ENCODE measurements at places on chromosomes 13 and 19.

DNA sequence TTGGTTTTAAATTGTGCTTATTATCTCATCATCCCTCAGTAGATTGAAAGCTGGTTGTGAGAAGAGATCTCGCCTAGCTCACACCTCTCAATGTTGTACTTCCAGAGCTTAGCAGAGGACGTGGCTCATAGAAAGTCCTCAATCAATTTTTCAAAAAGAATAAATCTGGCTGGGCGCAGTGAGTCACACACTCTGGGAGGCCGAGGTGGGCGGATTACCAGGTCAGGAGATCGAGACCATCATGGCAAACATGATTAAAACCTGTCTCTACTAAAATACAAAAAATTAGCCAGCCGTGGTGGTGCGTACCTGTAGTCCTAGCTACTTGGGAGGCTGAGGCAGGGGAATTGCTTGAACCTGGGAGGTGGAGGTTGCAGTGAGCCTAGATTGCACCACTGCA, 4.7 kb upstream of the ASF1B start:
- H3K4me1 ChIP-seq: peaks cover 16% of the 10 kb centered on the region
- H3K4me3 ChIP-seq: no peak overlapping the region
- no peaks in the 10 kb centered on the region for H3K36me3 ChIP-seq
- no peaks in the 10 kb centered on the region for H3K27me3 ChIP-seq

GRCh38 chr13:28719227-28720055, 671 bp upstream of the SLC46A3 start:
- H3K4me3 ChIP-seq: peak overlapping the region; percentile 69
- H3K27ac ChIP-seq: peak overlapping the region; percentile 72
- no peaks in the 10 kb centered on the region for H3K36me3 ChIP-seq
- no peaks in the 10 kb centered on the region for H3K27me3 ChIP-seq
- DNase-seq: no peak

DNA sequence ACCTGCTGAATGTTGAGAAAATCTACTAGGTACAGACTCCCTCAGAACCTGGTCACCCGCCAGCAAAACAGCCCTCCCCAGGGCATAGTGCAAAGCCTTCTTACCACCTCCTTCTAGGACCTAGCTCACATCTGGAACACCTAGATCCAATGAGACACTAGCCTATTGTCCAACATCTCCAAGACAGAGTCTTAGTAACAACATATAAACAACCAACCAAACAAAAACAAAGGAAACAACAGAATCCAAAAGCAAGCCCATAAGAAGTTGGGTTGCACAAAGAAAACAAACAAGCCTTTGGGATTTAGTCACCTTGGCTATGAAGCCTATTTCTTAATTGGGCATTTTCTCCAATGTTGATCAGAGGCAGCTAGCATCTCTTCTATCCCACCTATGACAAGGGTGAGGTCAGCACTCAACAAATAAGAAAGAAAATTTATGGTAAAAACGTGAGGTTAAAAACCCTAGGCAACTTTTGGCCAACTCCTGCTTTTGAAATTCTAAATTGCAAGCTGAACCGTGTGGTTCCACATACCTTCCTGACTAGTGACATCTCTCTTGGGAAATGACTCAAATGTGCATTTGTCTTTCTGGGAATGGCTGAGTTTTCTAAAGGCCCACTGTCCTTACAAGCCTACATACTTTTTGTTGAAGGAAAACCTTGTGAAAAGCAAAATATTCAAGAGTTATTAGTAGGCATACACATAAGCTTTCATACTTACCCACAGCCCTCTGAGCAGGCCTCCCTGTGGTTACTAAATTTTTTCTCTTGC, 66.7 kb downstream of the FAM216B start:
- no peaks in the 10 kb centered on the region for H3K27me3 ChIP-seq
- no peak overlapping the region for H3K27ac ChIP-seq
- no peaks in the 10 kb centered on the region for H3K4me1 ChIP-seq
- DNase-seq: no peak
- no peaks in the 10 kb centered on the region for H3K36me3 ChIP-seq

- no peaks in the 10 kb centered on the region for H3K27me3 ChIP-seq
- no peaks in the 10 kb centered on the region for H3K4me1 ChIP-seq
- H3K27ac ChIP-seq: no peak overlapping the region
- no peak overlapping the region for H3K4me3 ChIP-seq
These were observed 1239.5 kb downstream of the PCDH9 start for GRCh38 chr13:65990684-65991083.

DNA sequence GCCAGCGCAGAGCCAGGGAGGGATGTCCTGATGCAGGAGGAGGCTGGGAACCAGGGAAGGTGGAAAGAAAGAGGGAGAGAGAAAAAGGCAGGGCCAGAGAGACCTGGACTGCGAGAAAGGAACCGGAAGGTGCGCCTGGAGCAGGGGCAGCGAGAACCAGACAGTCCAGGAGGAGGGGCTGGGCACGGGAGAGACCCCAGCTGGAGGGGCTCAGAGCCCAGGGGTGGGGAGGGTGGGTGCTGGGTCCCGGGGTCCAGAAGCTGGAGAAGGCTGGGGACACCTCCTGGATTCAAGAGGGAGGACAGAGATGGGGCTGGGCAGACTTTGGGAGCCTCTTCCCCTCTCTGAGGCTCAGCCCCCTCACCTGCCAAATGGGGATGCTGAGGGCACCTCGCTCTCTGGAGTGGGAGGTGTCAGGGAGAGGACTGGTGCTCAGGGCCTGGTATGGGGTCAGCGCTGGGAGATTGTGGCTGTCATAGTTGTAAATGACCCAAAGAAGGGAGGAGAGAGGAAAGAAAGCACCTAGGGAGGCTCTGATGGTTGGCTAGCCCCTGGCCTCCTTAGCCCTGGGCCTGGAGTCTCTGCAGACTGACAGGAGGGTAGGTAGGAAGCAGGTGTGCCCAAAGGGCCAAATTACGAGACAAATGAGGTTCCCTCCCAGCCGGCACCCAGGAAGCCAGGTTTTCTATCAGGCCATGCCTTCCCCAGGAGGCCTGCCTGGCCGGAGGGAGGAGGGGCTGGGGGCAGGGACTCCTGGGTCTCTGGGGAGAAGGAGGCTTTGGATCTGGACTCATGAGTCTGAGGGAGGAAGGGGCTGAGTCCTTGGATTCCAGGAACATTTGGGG, 1.3 kb upstream of the SPACA6 start:
- no peak for DNase-seq
- H3K27me3 ChIP-seq: peaks cover 5% of the 10 kb centered on the region
- peak overlapping the region; percentile 25 for H3K4me3 ChIP-seq
- H3K36me3 ChIP-seq: no peaks in the 10 kb centered on the region
- peaks cover 5% of the 10 kb centered on the region for H3K4me1 ChIP-seq

- H3K4me1 ChIP-seq: peaks cover 68% of the 10 kb centered on the region
- H3K27me3 ChIP-seq: no peaks in the 10 kb centered on the region
- DNase-seq: no peak
- no peak overlapping the region for H3K4me3 ChIP-seq
- H3K27ac ChIP-seq: peak overlapping the region; percentile 92
These were observed 25.0 kb downstream of the SH3GL1 start for GRCh38 chr19:4375164-4376027.

DNA sequence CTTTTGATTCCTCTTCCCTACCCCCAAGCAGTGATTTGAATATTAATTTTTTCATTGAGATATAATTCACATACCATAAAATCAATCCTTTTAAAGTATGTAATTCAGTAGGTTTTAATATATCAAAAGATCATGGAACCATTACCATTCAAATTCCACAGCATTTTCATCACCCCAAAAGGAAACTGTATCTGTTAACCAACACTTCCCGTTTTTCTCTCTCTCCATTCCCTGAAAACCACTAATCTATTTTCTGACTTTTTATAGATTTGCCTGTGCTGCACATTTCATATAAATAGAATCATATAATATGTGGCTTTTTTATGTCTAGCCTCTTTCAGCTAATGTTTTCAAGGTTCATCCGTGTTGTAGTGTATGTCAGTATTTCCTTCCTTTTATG, 107.1 kb downstream of the PAN3 start:
- no peak overlapping the region for H3K27ac ChIP-seq
- H3K4me3 ChIP-seq: no peak overlapping the region
- DNase-seq: no peak
- H3K4me1 ChIP-seq: peaks cover 10% of the 10 kb centered on the region
- no peaks in the 10 kb centered on the region for H3K27me3 ChIP-seq

Data from CD8-positive, alpha-beta memory T cell (primary cell).